ENCODE measurements at places on chromosomes 4 and X. TPM values are rescaled to one million over a fixed set of nuclear protein-coding genes. Genes with fewer than 3 reads are reported as not detected.

DNA sequence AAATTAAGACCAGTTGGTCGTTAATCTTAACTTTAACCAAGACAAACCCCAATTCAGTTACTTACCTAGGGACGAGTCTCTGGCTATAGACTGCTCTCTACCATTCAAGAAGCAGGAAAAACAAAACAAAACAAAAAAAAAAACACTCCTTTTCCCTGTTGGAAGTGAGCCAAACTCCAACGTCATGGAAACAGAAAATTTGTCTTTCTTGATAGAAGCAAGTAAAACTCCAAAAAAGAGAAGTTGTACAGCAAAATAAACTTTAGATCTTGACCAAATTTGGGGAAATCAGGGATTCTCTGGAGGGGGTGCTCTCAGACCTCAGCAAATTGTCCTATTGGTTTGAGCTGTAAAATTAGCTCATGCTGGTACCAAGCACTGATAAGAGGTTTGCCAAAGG is 3.7 kb downstream of the CNGA1 start:
- H3K27ac ChIP-seq = no peak overlapping the region
- H3K36me3 ChIP-seq = peaks cover 18% of the 10 kb centered on the region
- H3K4me1 ChIP-seq = peaks cover 10% of the 10 kb centered on the region

- H3K36me3 ChIP-seq = peaks cover 6% of the 10 kb centered on the region
- no peak overlapping the region for H3K27ac ChIP-seq
- DNase-seq = no peak
- H3K4me1 ChIP-seq = peaks cover 6% of the 10 kb centered on the region
- H3K27me3 ChIP-seq = no peaks in the 10 kb centered on the region
These were observed 1.9 kb downstream of the MYL5 start for GRCh38 chr4:675980-676870.

DNA sequence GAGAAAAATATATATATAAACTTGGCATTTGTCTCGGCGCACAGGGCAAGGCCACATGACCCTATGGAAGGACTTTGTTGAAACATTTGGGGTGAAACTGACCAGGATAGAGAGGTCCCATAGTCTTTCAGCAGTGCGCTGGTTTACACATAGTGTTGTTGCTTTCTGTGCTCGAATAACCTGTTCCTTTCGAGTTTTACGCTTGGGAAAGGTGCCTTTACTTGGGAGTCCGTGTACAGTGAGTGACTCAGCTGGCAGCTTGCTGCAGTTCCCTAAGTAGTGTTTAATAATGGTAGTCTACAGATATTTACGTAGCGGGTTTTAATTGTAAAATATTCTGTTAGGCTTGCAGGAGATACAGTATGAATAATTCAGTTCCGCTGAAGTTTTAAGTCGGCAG is 578 bp downstream of the APOOL start:
- H3K27ac ChIP-seq = peak overlapping the region; percentile 99
- H3K27me3 ChIP-seq = no peaks in the 10 kb centered on the region
- DNase-seq = no peak
- peak overlapping the region; percentile 87 for H3K4me3 ChIP-seq
- peaks cover 4% of the 10 kb centered on the region for H3K36me3 ChIP-seq
- peaks cover 4% of the 10 kb centered on the region for H3K4me1 ChIP-seq

GRCh38 chr4:145808848-145809512 is 129.0 kb downstream of the C4orf51 start:
- H3K36me3 ChIP-seq = peaks cover 49% of the 10 kb centered on the region
- DNase-seq = no peak
- no peak overlapping the region for H3K27ac ChIP-seq

DNA sequence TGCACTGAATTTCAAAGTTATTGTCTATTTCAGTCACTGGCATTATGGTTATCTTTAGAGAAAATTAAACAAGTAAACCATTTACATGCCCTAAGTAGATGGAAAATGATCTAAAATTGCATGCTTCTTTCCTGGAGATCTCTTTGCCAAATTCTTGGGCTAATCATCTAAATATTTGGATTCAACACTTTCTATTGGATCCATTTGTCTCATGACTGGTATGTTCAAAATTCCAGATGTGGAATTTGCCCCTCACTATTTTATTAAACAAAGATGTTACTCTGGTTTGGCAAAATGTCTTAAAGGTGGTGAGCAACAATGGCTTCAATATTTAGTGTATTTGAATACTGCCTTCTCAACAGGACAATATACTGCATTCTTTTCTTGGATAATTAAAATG is 147.5 kb upstream of the CASK start:
- no peaks in the 10 kb centered on the region for H3K36me3 ChIP-seq
- H3K27ac ChIP-seq = no peak overlapping the region

DNA sequence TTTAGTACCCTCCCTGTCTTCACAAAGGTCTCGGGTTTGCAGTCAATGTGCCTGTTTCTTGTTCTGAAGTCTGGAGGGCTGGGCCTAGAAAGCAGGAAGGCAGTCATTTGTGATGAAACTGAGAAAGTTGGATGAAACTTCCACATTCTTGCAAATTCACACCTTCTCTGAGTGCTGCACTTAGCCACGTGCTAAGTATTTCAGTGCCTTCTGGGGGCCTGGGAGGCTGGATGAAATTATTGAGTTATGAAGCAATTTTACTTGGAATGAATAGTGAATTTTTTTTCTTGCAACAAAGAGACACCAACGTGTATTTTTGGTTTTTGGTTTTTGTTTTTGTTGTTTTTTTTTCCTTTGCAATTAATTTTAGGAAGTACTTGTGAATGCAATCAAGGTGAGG is 71.2 kb downstream of the MSX1 start:
- peaks cover 52% of the 10 kb centered on the region for H3K27me3 ChIP-seq
- H3K36me3 ChIP-seq = no peaks in the 10 kb centered on the region
- H3K27ac ChIP-seq = no peak overlapping the region
- H3K4me3 ChIP-seq = no peak overlapping the region
- DNase-seq = no peak
- H3K4me1 ChIP-seq = no peaks in the 10 kb centered on the region

DNA sequence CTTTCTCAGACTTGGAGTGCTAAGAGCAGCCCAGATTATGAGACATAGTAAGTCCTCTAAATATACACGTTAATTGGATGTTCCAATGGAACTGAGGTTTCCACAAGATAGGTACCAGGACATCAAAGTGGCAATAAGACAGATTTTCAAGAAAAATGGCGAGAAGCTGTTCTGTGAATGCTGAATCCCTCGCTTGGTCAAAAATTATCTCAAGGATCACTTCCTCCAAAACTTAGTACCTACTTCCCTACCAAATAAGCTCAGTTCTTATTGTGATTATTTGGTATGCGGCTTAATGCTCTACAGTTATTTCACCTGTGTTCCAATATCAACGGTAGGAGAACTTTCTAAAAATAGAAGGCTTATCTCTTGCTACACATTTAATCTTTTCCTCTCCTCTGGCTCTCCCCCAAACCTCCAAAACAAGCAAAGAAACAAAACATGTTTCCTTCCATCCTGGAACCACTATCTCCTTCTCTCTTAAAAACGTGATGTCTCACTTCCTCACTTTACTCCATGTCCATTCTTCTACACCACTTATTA is 14.7 kb downstream of the PDGFC start:
- H3K27ac ChIP-seq = peak overlapping the region; percentile 78
- H3K36me3 ChIP-seq = peaks cover 9% of the 10 kb centered on the region
- no peaks in the 10 kb centered on the region for H3K27me3 ChIP-seq
- H3K4me1 ChIP-seq = peaks cover 75% of the 10 kb centered on the region
- no peak overlapping the region for H3K4me3 ChIP-seq
- DNase-seq = no peak

DNA sequence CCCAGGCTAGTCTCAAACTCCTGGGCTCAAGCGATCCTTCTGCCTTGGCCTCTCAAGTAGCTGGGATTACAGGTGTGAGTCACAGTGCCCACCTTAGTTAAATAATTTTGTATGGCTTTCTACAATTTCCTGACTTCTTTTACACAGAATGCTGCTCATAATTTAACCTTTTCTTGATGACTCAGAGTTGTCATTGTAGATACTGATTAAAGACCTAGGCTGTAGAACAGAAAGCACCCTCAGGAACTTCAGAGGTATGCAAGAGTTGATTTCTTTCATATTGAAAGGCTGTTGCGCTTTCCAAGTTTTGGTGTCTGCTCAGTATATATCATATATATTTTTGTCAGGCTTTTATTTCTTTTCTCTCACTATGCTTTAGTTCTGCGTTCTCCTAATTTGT is 21.1 kb upstream of the GPR34 start:
- peaks cover 1% of the 10 kb centered on the region for H3K4me1 ChIP-seq
- no peak overlapping the region for H3K27ac ChIP-seq
- H3K36me3 ChIP-seq = peaks cover 8% of the 10 kb centered on the region
- H3K4me3 ChIP-seq = no peak overlapping the region

GRCh38 chrX:57595381-57595811 is 3.6 kb downstream of the ZXDB start:
- H3K27ac ChIP-seq = no peak overlapping the region
- peaks cover 6% of the 10 kb centered on the region for H3K36me3 ChIP-seq
- no peaks in the 10 kb centered on the region for H3K27me3 ChIP-seq
- H3K4me1 ChIP-seq = peaks cover 30% of the 10 kb centered on the region

DNA sequence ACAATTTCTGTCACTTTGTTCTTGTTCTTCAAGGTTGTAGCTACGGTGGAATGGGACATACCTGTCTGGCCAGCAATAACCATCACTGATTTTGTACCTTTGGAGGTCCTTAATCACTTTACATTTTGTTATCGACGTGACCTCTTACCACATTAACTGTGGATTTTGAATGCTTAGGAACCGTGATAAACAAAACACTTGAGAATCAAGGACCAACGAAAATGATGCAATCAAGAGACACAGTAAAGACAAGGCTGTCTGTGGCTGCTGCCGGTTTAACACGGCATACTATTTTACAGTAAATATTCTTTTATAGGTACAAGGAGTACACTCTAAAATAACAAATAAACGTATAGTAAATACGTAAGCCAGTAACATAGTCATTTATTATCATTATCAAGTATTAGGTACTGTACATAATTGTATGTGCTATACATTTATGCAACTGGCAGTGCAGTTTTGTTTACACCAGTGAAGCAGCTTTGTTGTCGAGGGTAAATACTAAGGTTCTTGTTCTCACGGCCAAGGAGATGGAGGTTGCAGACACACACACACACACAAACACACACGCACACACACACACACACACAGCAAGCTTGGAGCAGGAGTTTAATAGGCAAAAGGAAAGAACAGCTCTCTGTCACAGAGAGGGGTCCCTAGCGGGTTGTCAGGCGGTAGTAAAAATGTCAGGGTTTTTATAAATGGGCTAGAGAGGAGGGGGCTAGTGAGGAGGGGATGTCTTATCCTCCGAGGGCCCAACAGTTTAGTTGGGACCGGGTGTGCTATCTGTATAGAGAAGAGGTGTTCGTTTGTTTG is 194.7 kb upstream of the CXorf51B start:
- H3K27ac ChIP-seq = peak overlapping the region; percentile 81
- no peaks in the 10 kb centered on the region for H3K27me3 ChIP-seq
- peaks cover 2% of the 10 kb centered on the region for H3K36me3 ChIP-seq
- peaks cover 16% of the 10 kb centered on the region for H3K4me1 ChIP-seq
- DNase-seq = no peak

DNA sequence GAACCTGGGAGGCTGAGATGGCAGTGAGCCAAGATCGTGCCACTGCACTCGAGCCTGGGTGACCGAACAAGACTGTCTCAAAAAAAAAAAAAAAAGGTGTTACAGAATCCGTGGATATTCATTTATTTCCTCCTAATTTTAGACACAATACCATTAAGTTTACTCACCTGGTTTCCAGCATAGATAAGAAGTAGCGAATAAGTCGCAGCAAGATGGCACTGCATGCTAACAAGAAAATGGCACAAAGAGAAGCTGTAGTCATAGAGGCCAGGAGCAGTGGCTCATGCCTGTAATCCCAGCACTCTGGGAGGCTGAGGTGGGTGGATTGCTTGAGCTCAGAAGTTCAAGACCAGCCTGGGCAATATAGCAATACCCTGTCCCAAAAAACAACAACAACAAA is 17.0 kb upstream of the MOB1B start:
- no peaks in the 10 kb centered on the region for H3K4me1 ChIP-seq
- H3K27ac ChIP-seq = peak overlapping the region; percentile 42
- no peak for DNase-seq
- H3K36me3 ChIP-seq = no peaks in the 10 kb centered on the region

DNA sequence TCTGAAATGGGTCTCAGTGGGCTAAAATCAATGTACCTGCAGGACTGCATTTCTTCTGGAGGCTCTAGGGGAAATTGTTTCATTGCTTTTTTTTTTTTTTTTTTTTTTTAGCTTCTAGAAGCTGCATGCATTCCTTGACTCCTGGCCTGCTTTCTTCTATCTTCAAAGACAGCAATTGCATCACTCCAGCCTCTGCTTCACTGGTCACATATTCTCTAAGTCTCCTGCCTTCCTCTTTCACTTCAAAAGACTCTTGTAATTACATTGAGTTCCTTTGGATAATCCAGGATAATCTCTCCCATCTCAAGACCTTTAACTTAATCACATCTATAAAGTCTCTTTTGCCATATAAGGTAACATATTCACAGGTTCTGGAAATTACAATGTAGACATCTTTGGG is 11.3 kb upstream of the PCYT1B start:
- no peak for DNase-seq
- H3K36me3 ChIP-seq = peaks cover 2% of the 10 kb centered on the region
- no peaks in the 10 kb centered on the region for H3K27me3 ChIP-seq
- H3K27ac ChIP-seq = no peak overlapping the region
- peaks cover 9% of the 10 kb centered on the region for H3K4me1 ChIP-seq

DNA sequence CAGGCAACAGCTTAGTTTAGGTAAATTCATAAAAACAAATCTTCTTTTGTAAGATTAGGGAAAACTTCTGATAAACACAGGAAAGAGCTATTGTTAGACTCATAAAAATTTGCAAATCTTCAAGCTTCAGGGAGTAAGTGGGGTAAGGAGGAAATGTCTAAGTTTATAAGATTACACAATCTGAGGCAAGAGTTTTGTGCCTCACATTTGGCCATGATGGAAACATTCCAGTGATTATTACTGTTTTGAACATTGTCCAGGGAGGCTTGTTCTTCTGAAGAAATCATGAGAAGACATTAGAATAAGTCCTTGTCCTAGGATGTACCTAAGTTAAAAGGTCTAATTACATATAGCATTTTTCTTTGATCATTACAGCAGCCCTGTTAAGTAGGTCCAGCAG is 72.8 kb downstream of the MAOB start:
- H3K27me3 ChIP-seq = no peaks in the 10 kb centered on the region
- H3K4me1 ChIP-seq = no peaks in the 10 kb centered on the region
- no peak for DNase-seq
- no peaks in the 10 kb centered on the region for H3K36me3 ChIP-seq

GRCh38 chr4:56871371-56871866 is 36.3 kb upstream of the REST start:
- no peaks in the 10 kb centered on the region for H3K27me3 ChIP-seq
- no peak for DNase-seq
- peaks cover 3% of the 10 kb centered on the region for H3K4me1 ChIP-seq
- no peak overlapping the region for H3K27ac ChIP-seq

GRCh38 chrX:56623316-56623715 is 59.9 kb downstream of the UBQLN2 start:
- no peak overlapping the region for H3K4me3 ChIP-seq
- DNase-seq = no peak
- H3K36me3 ChIP-seq = no peaks in the 10 kb centered on the region

GRCh38 chr4:54363037-54363436 is 133.9 kb downstream of the PDGFRA start:
- H3K27me3 ChIP-seq = no peaks in the 10 kb centered on the region
- H3K27ac ChIP-seq = peak overlapping the region; percentile 22
- H3K4me3 ChIP-seq = no peak overlapping the region
- H3K4me1 ChIP-seq = peaks cover 3% of the 10 kb centered on the region

- H3K27me3 ChIP-seq = no peaks in the 10 kb centered on the region
- no peak for DNase-seq
- H3K36me3 ChIP-seq = no peaks in the 10 kb centered on the region
These were observed 55.6 kb upstream of the TADA2B start for GRCh38 chr4:6987588-6987961.

REELD1 gene
- not detected for total RNA-seq

MEPE gene
- total RNA-seq = not detected

ATP1B4 gene
- total RNA-seq = not detected

FGA gene
- total RNA-seq = 18.2 TPM

BCLAF3 gene
- 13.9 TPM for total RNA-seq

TRIM75 gene
- not detected for total RNA-seq

RHOXF1 gene
- 1.4 TPM for total RNA-seq

SOWAHB gene
- total RNA-seq = 4.9 TPM

USP17L18 gene
- total RNA-seq = not detected

ADGRL3 gene
- 5.6 TPM for total RNA-seq

All from progenitor cell of endocrine pancreas (in vitro differentiated cells).